ENCODE measurements at places on chromosomes 5 and 9. TPM values are rescaled to one million over a fixed set of nuclear protein-coding genes. Genes with fewer than 3 reads are reported as not detected.

B4GALT1 gene
- 169 TPM for total RNA-seq

AMBP gene
- not detected for total RNA-seq

PCDHGA10 gene
- 8.3 TPM for total RNA-seq

OTP gene
- not detected for total RNA-seq

SLCO4C1 gene
- total RNA-seq, result not detected

LCN2 gene
- not detected for total RNA-seq

GNA14 gene
- 6.3 TPM for total RNA-seq

CCNH gene
- total RNA-seq, result 49.8 TPM

GABBR2 gene
- total RNA-seq, result 0.46 TPM

MGAT4B gene
- 207 TPM for total RNA-seq

GPR150 gene
- 0.40 TPM for total RNA-seq

SOX30 gene
- total RNA-seq, result not detected

KCNT1 gene
- not detected for total RNA-seq

IL9 gene
- not detected for total RNA-seq

PDGFRB gene
- total RNA-seq, result 195 TPM

NR6A1 gene
- 0.39 TPM for total RNA-seq

N4BP3 gene
- total RNA-seq, result 0.13 TPM

PCDHA12 gene
- total RNA-seq, result 0.33 TPM

TMEM174 gene
- not detected for total RNA-seq

HNRNPH1 gene
- total RNA-seq, result 475 TPM

FAM221B gene
- total RNA-seq, result not detected

NR5A1 gene
- not detected for total RNA-seq

HK3 gene
- total RNA-seq, result not detected

DMRT2 gene
- total RNA-seq, result not detected

NUTM2G gene
- not detected for total RNA-seq

VLDLR gene
- total RNA-seq, result 26.5 TPM

GRIA1 gene
- 2.4 TPM for total RNA-seq

TMEM252 gene
- not detected for total RNA-seq

PRDM9 gene
- not detected for total RNA-seq

ADAMTSL1 gene
- total RNA-seq, result 128 TPM

FCHO2 gene
- total RNA-seq, result 24.2 TPM

CPLANE1 gene
- 20.9 TPM for total RNA-seq

ZNF367 gene
- total RNA-seq, result 2.7 TPM

SLC1A1 gene
- 25.8 TPM for total RNA-seq

DCTN3 gene
- 67.4 TPM for total RNA-seq

RPL37 gene
- total RNA-seq, result 1,280 TPM

GMCL2 gene
- not detected for total RNA-seq

PTGR1 gene
- total RNA-seq, result 67.4 TPM

ZNF618 gene
- 13.2 TPM for total RNA-seq

DPH7 gene
- 25.2 TPM for total RNA-seq

CMYA5 gene
- 0.52 TPM for total RNA-seq

CARTPT gene
- not detected for total RNA-seq

CDKN2B-AS1 gene
- 1.3 TPM for total RNA-seq

NSG2 gene
- not detected for total RNA-seq

Measured in smooth muscle cell of the pulmonary artery (primary cell).